ENCODE measurements at places on chromosomes 13 and 19. TPM values are rescaled to one million over a fixed set of nuclear protein-coding genes. Genes with fewer than 3 reads are reported as not detected.

The KRTDAP gene
- total RNA-seq: not detected

The CADM4 gene
- 5.6 TPM for total RNA-seq

The SCN1B gene
- 95.9 TPM for total RNA-seq

The PNMA8B gene
- total RNA-seq: 0.34 TPM

The CALR3 gene
- total RNA-seq: not detected

The CCL25 gene
- not detected for total RNA-seq

The ZNF14 gene
- total RNA-seq: 3.4 TPM

The LIM2 gene
- total RNA-seq: not detected

The LHB gene
- total RNA-seq: not detected

The TMEM150B gene
- total RNA-seq: 0.38 TPM

The FCER2 gene
- total RNA-seq: 0.34 TPM

The OR7E24 gene
- not detected for total RNA-seq

The STAP2 gene
- total RNA-seq: 0.60 TPM

The MED4 gene
- 42.2 TPM for total RNA-seq

The NPAS1 gene
- not detected for total RNA-seq

The EFNB2 gene
- total RNA-seq: 10.0 TPM

DNA sequence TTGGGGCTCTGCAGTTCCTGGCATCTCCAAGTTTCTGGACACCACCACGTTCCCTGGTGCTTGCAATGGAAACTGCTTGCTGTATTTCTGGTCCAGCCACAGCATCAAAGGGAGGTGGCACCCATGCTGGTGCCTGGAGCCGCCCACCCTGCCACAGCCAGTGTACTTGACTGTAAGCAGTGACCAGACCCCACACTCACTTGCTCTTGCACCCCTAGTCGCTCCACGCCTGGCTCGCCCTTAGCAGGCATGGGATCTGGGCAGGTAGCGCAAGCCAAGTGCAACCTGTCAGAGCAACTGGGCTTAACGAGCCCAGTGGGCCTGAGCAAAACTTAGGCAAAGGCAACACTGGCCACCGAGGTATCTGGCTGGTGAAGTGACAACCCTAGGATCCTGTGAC is 648.2 kb upstream of the PCDH9 start:
- no peak for DNase-seq

DNA sequence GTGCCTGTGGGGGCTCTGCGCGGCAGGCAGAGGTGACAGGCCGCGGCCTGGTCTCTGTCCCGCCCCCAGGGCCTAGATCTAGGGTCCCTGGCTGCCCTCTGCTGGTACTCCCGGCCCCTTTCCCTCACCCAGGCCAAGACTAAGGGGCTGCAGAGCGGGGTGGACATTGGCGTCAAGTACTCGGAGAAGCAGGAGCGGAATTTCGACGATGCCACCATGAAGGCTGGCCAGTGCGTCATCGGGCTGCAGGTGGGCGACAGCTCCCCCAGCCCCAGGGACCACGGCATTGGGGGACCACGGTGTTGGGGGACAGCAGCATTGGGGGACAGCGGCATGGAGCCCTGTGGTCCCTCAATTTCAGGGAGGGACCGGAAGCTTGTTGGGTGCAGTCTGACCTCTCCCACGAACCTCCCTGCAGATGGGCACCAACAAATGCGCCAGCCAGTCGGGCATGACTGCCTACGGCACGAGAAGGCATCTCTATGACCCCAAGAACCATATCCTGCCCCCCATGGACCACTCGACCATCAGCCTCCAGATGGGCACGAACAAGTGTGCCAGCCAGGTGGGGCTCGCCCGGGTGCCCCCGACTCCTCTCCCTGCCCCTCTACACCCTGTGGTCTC is 3.8 kb upstream of the ABCA7 start:
- no peak for DNase-seq

DNA sequence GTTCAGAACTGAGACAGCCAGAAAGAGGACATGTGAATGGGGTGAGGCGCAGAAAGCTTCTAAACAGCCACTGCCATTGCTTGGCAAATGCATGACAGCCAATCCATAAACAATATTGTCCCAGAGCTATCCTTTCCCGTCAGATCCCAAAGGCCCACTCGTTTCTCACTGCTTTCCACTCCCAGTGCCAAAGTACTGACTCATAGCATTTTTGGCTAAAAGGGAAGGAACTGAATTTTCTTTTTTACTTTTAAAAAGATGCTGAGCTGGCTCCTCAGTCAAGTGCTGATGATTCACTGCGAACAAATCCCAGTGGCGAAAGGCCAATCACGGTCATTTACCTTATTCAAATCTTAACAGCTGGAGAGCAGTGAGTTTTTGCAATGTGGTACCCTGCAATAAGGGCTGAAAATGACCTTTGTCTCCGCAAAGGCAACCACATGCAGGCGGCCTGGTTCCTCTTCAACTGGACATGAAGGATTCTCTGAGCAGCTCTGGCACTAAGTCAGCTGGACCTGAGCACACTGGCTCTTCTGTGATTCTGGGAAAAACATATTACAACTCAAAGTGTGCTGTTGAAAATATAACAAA is 151.7 kb downstream of the DCLK1 start:
- peak; percentile 81 for DNase-seq

- no peak for DNase-seq
Measured at GRCh38 chr13:63163903-63164302, 1748.3 kb upstream of the PCDH20 start.

DNA sequence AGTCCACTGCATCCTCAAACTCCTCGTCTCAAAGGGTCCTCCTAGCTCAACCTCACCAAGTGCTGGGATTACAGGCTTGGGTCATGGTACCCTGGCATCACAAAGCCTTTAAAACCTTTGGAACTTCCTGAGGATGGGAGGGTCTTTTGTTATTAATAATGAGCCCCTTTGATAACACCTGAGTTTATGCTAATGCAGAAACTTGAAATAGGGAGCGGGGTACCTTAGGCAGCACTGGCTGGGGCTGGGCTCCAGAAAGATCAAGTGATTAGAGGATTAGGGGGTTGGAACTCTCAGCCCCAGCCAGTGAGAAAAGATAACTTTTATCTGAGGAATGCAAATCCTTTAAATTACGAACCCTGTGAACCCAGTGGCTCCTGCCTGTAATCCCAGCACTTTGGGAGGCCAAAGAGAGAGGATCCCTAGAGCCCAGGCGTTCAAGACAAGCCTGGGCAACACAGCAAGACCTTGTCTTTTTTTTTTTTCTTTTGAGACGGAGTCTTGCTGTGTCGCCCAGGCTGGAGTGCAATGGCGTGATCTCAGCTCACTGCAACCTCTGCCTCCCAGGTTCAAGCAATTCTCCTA is 9.3 kb upstream of the PSPC1 start:
- no peak for DNase-seq

DNA sequence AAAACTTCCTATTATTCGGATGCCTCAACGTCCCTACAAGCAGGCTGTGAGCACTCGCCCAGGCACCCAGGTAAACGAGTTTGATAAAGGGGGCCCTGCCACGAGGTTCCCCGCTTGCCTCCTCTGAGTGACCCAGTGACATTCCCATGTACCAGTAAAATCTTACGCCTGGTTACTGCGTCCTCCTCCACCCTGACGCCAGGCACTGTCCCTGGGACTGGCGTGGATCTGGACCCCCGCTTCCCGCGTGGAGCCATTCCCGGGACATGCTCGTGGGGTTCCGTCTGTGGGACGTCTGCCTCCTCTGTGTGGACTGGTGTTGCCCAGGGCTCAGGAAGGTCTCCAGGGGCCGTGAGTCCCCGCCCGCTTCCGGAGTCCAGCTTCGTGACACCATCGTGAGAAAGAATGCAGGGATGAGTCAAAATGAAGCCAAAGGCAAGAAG is 407 bp upstream of the ZNF550 start:
- DNase-seq: peak; percentile 46

DNA sequence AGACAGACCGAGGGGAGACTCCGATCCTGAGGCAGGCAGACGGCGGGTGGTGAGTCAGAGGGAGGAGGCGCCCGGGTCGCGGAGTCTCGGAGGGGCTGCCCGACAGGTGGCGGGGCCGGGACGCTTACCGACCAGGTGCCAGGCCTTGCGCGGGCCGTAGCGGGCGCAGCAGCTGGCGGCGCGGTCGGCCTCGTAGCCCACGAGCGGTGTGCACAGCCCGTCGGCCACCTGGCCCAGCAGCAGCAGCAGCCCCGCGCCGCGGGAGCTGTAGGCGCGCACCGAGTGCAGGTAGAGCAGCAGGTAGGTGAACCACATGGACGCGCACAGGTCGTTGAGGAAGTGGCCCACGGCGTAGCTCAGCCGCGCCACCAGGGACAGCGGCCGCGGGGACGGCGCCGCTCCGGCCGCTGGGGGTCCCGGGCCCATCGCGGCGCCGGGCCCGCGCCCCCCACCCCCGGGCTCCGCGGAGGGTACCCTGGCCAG is 367 bp downstream of the MFSD12 start:
- DNase-seq: peak; percentile 76

- DNase-seq: no peak
Measured at GRCh38 chr19:47429140-47429793, 9.9 kb upstream of the MEIS3 start.

GRCh38 chr13:104450006-104450405 is 1383.8 kb upstream of the SLC10A2 start:
- no peak for DNase-seq

DNA sequence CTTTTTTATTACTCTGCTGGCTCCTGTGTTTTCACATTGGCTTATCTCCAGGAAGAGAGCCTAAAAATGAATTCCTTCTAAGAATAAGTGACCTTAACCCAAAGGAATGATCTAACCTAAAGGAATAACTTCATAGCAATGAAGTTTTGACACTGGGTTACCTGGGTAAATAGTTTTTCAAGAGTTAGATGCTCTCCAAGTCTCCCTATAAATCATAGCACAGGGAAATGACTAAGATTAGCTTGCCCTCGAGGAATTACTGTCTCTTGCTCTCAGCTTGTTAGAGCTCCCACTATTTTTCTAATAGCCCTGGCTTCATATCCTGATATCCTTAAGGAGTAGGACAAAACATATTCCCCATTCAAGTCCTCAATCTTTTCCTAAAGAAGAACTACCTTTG is 66.3 kb downstream of the SPRY2 start:
- no peak for DNase-seq

- DNase-seq: no peak
Measured at GRCh38 chr13:39494633-39495032, 108.4 kb downstream of the LHFPL6 start.

GRCh38 chr19:1451916-1452801 is 2.2 kb downstream of the APC2 start:
- DNase-seq: no peak

DNA sequence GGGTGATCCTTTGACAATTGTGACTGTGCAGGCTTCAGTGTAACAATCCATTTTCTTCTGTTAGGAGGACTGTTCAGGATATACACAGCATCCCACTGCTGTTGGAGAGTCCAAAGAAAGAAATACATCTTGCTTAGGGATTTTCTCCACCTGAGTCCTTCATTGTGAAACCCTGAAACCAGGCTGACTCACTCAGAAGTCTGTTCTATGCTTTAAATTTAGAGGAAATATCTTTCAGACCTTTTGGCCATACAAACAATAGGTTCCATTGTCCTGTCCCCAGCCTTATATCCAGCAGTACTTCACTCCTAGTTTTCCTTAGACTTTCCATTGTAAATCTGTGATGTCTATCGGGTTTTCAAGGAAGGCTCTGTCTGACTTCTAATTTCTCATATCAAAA is 379.1 kb downstream of the SUCLA2 start:
- DNase-seq: no peak

GRCh38 chr13:114143806-114144605 is 11.6 kb upstream of the RASA3 start:
- DNase-seq: peak; percentile 40

DNA sequence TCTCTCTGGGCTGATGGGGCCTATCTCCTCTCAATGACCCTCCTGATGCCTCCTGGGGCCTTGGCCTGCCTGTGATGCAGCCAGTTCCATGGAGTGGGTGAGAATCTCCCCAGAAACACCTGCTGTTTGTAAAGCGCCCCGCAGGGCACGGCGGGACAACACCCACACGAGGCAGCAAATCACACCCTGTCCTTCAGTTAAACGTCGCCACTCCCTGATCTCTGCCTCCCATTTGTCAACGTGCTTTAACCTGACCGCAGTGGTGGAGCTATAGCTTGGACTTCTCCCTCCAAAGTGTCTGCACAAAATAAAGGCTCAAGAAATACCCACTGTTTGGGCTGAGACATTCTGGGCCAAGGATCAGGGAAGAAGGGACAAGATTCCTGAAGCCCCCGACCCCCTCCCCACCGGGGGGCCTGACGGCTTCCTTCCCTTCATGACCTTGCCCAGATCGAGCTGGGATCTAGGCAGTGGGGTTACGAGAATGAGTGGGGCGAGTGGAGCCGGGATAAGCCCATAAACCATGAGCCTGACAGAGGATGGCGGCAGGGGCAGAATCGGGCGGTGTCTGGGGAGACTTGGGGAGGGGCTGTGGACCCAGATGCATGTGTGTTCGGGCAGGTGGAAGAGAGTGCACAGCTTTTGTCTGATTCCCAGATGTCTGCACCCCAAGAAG is 8.0 kb downstream of the MYDGF start:
- DNase-seq: no peak

- DNase-seq: no peak
Measured at GRCh38 chr19:812049-812746, 9.6 kb downstream of the PLPPR3 start.

- DNase-seq: no peak
Measured at GRCh38 chr13:111462221-111462764, 141.9 kb downstream of the TEX29 start.

DNA sequence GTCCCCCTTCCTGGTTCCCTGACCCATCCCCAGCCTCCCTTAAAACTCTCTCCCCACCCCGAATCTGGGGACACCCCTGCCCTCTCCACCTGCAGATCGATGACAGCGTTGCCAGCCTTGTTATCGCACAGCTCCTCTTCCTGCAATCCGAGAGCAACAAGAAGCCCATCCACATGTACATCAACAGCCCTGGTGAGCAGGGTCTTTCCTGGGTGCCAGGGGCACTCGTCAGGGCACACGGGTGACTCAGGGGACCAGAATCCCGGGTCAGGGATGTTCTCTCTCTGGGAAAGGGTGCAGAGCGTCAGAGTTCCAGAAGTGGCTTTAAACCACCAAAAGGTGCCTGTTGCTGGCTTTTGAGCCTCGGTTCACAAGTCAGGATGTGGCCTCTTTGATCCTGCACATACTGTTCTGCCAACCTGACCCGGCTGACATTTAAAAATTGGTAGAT is 1.0 kb downstream of the CLPP start:
- no peak for DNase-seq

DNA sequence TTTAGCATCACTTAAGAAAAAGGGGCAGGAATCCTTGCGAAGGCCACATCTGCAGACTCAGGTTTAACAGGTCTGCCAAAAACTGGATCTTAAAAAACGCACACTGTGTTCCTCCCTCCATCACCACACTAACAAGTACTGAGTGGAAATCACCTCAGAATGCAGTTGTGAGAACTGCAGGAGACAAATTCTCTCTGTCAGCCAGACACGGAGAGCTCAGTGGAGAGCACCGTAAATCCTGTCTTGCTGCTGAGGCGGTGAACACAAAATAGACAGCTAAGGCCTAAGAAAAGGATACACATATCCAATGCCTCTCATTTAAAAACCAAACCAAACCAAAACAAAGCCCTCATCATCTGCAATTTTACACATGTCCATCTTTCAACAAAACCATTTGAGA is 1287.6 kb downstream of the EFNB2 start:
- DNase-seq: no peak

All from psoas muscle (tissue), 8 donors.